Forelimb muscle (tissue), 1 donor: ENCODE measurements at places on chromosomes 12 and 14. TPM values are rescaled to one million over a fixed set of nuclear protein-coding genes. Genes with fewer than 3 reads are reported as not detected.

GRCh38 chr14:64630778-64631177 is 73.4 kb upstream of the PLEKHG3 start:
- no peak for DNase-seq

DNA sequence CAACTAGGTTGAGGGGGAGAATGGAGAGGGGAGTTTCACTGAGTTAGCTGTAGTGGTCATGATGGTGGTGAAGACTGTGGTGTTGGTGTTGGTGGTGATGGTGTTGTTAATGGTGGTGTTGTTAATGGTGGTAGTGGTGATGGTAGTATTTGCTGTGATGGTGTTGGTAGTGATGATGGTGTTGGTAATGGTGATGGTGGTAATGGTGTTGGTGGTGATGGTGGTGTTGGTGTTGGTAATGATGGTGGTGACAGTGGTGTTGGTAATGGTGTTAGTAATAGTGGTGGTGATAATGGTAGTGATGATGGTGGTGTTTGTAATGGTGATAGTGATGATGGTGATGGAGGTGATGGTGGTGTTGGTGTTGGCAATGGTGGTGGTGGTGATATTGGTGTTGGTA is 9.1 kb downstream of the C1R start:
- DNase-seq, result no peak

DNA sequence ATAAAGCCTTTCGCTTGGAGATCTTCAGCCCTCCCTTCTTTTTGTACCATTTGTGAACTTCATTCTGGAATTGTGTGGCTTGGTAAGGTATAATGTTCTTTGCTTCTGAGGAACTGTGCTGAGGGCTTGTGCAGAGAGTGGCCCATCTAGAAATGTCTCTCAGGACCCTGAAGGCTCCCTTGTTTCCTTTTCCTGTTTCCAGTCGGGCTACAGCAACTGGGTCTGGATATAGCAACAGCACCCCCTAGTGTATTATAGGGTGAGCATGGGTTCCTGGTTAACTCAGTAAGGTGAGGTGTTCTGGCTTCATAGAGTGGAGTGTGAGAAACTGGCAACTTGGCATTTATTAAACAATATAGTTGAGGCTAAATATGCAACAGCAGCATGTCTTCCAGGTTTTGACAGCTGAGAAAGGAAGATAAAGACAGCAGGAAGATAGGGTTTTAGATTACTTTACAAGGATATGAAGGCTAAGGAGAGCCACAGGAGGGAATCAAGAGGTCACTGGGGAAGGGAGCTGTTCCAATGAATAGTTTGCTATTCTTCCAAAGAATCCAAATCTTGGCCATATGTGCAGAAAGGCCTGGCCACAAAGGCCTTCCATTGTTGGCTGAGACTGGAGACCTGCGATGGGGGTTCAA is 49.1 kb upstream of the RNU6-8 start:
- DNase-seq, result no peak

Gene KRT86
- 0.33 TPM for polyA plus RNA-seq

GRCh38 chr14:63972323-63972932 is 119.6 kb downstream of the SYNE2 start:
- no peak for DNase-seq

DNA sequence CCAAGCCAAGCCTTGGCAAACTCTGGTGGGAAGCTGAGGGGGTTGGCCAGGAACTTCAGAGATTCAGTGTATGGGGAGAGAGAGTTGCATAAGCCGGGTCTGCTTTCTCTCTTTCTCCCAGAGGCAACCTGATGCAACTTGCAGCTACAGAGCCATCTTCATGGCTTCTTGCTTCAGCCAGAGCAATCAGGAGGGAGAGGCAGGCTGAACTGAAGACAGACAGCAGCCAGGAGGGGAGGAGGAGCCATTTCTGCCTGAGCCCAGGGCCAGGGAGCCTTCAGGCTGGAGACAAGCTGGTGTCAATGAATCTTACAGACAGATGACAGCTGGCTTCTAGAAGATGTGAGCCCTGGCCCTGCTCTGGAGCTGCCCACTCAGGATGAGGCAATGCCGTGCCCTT is 18.7 kb downstream of the NPC2 start:
- no peak for DNase-seq

- DNase-seq, result no peak
These were observed 20.6 kb upstream of the LRP1-AS start for GRCh38 chr12:57168058-57168457.

GRCh38 chr14:96797582-96798349 is 584 bp downstream of the VRK1 start:
- DNase-seq, result no peak

Gene INHBC
- 0.25 TPM for polyA plus RNA-seq

GRCh38 chr12:111953455-111953854 is 59.5 kb downstream of the TMEM116 start:
- DNase-seq, result no peak

Gene SENP1
- polyA plus RNA-seq, result 14.8 TPM
